ENCODE measurements at places on chromosomes 12 and 14. TPM values are rescaled to one million over a fixed set of nuclear protein-coding genes. Genes with fewer than 3 reads are reported as not detected.

GRCh38 chr12:109140560-109140959, 24.2 kb downstream of the ACACB start:
- no peak for DNase-seq

DNA sequence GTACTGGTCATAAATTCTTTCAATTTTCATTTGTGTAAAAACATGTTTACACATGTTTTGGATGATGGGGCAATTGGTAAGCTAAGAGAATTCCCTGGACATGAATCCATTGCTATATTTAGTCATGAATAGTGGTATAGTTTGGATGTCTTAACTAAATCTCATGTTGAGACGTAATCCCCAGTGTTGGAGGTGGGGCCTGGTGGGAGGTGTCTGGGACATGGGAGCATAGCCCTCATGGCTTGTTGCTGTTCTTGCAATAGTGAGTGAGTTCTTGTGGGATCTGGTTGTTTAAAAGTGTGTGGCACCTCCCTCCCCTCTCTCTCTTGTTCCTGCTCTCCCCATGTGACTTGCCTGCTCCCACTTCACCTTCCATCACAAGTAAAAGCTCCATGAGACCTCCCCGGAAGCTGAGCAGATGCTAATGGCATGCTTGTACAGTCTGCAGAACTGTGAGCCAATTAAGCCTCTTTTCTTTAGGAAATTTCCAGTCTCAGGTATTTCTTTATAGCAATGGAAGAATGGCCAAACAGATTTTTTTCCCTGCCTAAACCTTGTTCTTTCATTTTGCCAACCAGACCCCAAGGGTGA, 33.6 kb downstream of the CTSG start:
- no peak for DNase-seq

GRCh38 chr12:5661811-5662210, 229.9 kb downstream of the NTF3 start:
- no peak for DNase-seq

DNA sequence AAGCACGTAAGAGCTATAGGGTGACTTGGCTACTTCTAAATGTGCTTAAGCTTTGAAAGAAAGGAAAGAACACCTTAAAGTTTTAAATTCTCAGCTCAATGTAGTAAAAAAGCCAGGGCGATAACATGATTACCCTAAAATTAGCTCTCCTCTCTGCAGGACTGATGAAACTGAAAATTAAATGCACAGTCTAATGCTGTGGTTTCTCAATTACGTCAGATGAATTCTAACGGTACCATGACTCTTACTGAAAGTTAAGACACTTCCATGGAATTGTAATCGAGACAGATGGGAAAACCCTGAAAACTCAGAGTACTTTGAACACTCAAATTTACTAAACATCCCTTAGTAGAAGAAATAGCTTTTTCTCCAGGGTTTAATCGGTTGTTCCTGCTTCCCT, 25.9 kb upstream of the PRKD1 start:
- DNase-seq, result no peak

DNA sequence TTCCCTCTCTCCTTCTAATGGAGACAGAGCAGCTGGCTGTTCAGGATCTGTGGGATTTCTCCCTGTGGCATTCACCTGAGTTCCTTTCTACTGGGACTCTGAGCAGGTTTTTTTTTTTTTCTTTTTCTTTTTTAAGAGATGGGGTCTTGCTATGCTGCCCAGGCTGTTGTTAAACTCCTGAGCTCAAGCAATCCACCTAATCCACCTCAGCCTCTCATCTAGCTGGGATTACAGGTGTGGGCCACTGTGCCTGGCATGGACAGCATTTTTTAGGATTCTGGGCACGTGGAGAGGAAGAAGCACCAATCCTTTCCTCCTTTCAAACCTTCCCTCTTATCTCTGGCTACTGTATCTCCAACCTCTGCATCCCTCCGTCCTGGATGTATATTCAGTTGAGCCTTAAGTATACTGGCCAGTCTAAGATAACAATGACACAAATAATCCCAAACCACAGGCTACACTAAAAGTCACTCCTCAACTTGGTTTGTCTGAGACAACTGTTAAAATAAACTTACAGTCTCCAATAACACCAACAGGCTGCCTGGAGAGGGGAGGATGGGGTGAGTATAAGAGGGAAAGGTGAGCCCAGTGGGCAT, 16.4 kb upstream of the CELA1 start:
- no peak for DNase-seq

GRCh38 chr12:82826505-82826904, 139.8 kb downstream of the TMTC2 start:
- no peak for DNase-seq

- no peak for DNase-seq
These were observed 11.9 kb upstream of the GOLGA3 start for GRCh38 chr12:132840536-132840935.

GRCh38 chr12:39595928-39596327, 23.7 kb downstream of the ABCD2 start:
- DNase-seq, result no peak

DNA sequence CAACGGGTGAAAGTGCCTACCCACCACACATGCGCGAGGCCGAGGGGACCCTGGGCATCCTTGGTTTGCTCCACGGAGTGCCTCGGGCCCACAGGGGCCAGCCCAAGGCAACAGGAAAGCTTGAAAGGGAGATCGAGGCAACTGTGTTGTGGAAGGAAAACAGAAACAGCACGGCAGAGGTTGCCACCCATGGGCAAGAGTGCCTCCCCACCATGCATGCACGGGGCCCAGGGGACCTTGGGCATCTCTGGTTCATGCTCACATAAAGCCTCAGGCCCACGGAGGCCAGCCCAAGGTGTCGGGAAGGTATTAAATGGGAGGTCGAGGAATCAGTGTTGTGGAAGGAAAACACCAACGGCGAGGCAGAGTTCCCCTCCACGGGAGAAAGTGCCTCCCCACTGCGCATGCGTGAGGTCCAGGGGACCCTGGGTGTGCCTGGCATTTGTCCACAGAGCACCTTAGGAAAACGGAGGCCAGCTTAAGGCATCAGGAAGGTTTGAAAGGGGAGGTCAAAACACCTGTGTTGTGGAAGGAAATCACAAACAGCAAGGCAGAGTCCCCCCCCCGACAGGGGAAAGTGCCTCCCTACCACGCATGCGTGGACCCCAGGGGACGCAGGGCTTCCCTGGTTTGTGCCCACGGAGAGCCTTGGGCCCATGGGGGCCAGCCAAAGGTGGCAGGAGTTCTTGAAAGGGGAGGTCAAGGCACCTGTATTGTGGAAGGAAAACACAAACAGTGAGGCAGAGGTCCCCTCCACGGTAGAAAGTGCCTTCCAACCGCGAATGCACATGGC, 367.3 kb downstream of the ALG10 start:
- no peak for DNase-seq

GRCh38 chr12:54882079-54882478, 27.8 kb downstream of the MUCL1 start:
- DNase-seq, result no peak

DNA sequence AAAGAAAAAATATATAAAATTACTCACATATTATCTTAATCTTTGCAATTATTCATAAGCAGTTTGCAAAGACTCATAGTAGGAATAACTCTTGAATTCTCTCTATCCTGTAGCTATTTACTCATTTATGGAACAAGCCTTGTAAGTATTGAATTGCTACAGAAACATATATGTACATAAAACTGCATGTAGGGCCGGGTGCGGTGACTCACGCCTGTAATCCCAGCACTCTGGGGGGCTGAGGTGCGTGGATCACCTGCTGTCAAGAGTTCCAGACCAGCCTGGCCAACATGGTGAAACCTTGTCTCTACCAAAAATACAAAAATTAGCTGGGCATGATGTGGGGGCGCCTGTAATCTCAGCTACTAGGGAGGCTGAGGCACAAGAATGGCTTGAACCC, 286.2 kb downstream of the PPFIA2 start:
- no peak for DNase-seq

- DNase-seq, result no peak
These were observed 184.1 kb downstream of the CCER1 start for GRCh38 chr12:90770861-90771260.

DNA sequence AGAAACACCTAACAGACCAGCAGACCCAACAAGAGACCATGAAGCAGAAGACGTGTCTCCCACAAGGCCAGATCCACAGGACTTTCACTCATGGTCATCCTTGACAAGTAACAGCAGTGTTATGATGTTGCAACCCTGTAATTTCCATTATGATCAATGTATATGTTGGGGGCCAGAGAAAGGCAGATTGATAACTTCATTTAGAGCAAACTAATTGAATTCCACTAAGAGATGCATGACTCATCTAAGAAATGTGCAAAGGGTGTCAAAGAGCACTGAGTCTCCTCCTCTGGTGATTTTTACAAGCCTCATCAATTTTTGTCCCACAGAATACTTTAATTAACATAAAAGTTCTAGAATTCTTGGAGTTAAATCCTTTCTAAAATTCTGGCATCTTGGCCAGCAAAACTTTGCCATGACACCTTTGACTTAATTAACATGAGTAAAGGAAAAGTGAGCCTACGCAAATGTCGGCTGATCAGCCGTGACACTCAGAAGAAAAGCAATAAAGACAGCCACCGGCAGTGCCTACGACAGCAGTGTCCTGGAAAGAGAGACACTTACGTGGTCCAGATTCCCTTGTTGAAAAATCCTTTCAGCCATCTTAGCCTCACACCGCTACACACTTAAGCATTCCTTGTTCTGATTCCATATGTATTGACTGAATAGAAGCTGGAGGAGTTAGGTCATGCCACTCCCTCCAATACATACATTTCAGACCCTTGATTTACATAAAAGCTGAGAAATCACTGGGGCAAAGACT, 370.2 kb upstream of the CCDC196 start:
- no peak for DNase-seq

- DNase-seq, result no peak
These were observed 2.2 kb downstream of the PLEKHG6 start for GRCh38 chr12:6312529-6313325.

TEX22 gene
- polyA plus RNA-seq, result 1.1 TPM

BDKRB2 gene
- 3.3 TPM for polyA plus RNA-seq

TMEM179 gene
- 1.7 TPM for polyA plus RNA-seq

COL2A1 gene
- polyA plus RNA-seq, result 43.5 TPM

KRT2 gene
- not detected for polyA plus RNA-seq

TMCC3 gene
- polyA plus RNA-seq, result 44.7 TPM

SUOX gene
- polyA plus RNA-seq, result 34.7 TPM
